ENCODE measurements at places on chromosomes 12 and 14. TPM values are rescaled to one million over a fixed set of nuclear protein-coding genes. Genes with fewer than 3 reads are reported as not detected.

Gene PPP2R5E
- polyA plus RNA-seq: 4.0 TPM

Gene GUCY2C
- polyA plus RNA-seq: not detected

DNA sequence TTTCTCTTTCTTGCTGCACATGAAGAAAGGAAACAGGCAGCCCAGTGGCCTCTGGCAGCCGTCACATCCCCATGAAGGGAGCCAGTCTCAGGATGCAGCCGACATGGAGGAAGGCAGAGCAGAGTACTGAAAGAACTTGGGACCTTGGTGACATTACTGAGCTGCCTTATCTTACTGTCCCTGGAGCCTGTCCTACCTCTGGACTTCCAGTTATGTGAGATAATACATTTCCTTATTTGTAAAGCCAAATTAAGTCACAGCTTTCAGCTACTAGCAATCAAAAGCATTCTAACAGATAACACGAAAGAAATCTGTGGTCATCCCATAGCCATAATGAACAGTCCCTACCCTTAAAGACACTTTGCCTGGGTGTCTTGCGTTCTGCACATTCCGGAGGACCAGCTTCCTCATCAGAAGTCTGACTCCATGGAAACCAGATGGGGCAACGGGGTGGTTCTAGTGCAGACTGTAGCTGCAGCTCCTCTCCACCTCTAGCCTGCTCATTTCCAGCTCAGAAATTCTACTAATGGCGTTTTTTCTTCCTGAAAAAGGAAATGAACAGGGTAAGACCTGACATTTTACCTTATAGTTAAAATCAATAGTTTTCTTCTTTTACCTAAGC is 7.8 kb upstream of the EGLN3 start:
- no peak for DNase-seq

Gene ACYP1
- 70.1 TPM for polyA plus RNA-seq

DNA sequence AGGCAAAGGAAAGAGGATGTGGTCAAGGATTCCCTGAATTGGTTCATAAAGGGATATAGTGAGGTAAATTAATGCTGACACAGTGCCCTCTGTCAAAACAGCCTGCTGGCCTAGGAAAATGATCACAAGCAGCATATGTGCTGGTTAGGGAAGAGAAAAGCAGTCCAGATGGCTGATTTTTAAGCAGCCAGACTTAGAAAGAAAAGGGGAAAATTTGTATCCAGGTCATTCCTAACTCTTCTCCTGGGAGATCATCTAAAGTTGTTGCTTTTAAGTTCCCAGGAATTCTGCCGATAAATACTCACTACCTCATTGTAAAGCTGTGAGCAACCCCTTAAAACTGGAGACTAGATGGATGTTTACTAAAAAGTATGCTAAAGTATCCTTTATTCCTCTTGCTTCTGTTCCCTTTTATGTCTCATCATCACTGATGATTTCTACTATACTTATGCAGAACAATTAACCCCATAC is 46.4 kb upstream of the CNOT2 start:
- peak; percentile 2 for DNase-seq

- DNase-seq: no peak
These were observed 3.6 kb upstream of the KRT6A start for GRCh38 chr12:52496590-52497071.

DNA sequence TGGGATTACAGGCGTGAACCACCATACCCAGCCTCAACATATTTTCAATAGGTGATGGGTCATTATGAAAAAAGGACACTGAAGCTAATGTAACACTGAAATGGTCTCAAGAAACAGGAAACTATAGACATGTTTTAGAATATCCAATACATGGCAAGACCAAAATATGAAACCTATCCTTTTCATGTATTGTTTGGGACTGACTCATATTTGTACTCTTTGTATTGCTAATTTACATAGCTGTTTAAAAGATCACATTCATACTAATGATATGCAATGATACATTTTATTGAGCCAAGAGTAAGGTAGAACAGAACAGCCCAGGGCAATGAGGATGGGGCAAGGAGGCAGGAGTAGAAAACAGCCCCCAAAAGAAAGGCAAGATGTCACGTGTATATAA is 32.6 kb downstream of the RESF1 start:
- DNase-seq: no peak

DNA sequence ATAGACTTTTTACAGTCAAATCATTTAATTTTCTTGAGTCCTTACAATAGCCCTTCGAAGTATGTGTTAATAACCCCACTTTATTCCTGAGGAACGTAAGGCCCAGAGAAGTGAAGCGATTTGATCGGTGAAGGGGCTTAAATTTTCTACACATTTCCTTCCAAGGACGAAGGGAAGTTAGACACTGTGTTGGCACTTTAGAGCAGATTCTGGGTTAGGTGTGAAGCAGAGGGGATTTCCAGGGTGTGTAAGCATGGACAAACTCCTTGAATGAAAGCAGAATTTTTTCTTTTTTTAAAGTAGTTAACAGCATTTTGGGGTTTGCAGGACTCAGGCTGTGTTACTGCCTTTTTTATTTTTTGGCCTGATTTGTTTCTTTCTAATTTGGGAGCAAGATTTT is 38.9 kb downstream of the PRORP start:
- no peak for DNase-seq

- peak; percentile 73 for DNase-seq
These were observed 2.5 kb downstream of the ANG start for GRCh38 chr14:20690848-20691640.

DNA sequence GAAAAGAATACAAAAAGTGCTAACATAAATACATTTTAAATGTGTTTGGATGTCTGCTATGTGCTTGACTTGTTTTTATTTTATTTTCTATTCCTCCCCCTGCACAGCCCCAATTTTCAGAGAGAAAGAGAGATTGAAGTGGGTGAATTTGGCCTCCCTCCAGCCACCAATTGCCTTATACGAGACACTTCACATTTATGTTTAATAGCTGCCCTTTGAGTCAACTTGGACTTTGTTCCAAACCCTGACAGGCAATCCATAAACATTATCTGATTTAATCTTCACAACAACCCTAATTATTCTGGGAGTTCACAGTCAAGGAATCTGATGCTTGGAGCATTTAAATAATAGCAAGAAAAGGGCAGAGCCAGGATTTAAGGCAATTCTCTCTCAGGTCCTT is 161.7 kb downstream of the SLC15A4 start:
- DNase-seq: no peak

DNA sequence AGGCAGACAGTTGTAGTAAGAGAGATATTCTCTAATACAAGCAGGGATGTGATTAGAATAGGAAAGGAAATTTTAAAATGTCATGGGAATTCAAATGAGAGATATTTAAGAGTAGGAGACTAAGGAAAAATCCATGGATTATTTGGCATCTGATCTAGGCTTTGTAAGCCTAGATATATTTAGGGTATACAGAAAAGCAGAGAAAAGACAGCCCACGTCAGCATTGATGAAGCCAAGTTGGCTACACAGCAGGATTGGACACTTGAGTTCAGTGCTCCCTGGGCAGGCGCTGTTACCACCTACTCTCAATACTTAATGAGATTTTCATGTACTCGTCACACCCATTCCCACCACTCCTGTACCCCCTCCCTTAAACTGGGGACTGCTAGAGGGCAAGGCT is 1.7 kb upstream of the KCNJ8 start:
- no peak for DNase-seq

DNA sequence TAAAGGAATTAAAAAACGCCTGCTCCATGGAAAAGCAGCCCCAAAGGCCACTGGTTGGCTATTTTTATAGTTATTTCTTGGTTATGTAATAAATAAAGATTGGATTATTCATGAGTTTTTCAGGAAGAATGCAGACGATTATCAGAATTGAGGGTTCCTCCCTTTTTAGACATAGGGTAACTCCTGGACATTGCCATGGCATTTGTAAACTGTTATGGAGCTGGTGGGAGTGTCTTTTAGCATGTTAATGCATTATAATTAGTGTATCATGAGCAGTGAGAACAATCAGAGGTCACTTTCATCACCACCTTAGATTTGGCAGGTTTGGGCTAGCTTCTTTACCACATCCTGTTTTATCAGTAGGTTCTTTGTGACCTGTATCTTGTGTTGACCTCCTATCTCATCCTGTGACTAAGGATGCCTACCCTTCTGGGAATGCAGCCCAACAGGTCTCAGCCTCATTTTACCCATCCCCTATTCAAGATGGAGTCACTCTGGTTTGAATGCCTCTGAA is 728.7 kb downstream of the GALC start:
- no peak for DNase-seq

DNA sequence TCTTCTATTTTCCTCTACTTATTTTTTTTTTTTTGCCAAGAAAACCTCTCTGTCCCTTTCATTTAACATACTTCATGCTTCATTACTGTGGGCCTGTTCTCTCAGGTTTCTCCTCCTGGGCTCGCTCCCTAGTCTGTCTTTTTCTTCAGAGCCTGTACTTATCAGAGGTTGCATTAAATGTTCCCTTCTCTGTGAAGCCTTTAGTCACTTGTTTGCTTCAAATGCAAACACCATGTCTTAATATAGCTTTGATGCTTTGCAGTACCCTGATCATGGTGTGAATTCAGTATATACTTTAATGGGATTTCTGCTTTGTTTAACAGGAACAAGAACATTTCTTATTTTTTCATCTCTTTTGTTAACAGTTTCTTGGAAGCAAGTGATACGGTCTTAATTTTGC is 72.7 kb upstream of the DNM1L start:
- no peak for DNase-seq

DNA sequence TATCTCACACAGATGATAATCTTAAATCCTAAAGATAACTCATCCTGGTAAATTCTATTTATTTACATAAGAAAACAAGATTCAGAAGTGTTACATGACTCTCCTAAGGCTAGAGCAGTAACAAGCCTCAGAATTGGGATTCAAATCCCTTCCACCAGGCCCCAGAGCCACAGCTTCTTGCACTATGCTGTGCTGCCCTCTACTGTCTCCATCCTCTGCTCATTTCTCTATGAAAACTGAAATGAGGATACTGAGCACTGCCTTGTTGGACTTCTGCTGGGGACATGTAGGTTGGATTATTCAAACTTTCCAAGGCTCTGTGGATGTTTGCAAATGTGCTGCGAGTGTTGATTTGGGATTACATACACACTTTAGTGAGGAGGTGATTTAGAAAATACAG is 23.5 kb upstream of the C12orf50 start:
- DNase-seq: peak; percentile 30
